Stimulated activated CD8-positive, alpha-beta memory T cell treated with anti-CD3 and anti-CD28 coated beads, Interleukin-15, amount 100 ng/mL, for 1 hour (primary cell): ENCODE measurements at places on chromosomes 3 and 15.

DNA sequence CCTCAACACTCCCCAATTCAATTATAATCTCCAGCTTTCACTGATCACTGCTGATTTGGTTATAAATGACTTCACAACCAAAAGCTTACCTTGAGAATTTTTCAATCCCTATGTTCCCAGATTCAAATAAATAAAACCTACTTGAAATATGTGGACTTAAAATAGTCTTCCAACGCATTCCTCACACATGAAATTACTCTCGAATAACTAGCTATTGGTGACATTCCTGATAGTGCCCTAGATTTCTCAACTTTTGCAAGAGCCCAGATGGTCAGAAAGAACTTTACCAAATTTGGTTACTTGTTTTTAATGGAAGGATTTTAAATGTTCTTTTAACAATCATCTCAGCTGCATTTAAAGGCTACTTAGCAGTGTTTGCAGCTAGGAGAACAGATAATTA, 605.5 kb downstream of the FHIT start:
- no peak for DNase-seq

GRCh38 chr15:68057034-68057433, 2.9 kb downstream of the PIAS1 start:
- DNase-seq, result no peak

DNA sequence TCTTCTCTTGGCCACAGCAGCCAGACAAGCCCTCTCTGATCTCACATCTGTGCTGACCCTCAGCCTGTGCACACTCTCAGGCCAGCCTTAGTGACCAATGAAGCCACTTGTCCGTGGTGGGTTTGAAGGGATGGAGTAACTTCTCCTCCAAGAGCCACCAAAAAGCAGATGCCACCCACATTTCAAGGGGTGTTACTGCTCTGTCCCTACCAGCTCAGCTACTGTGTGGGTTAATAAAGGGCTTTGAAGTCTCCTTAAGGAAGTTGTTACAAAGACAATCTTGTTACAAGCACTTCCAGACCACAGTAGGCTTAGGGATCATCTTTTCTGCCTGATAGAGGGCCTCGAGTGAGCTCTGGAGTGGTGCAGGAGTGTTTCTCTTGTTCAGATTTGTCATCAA, 3.3 kb upstream of the CA12 start:
- no peak for DNase-seq

DNA sequence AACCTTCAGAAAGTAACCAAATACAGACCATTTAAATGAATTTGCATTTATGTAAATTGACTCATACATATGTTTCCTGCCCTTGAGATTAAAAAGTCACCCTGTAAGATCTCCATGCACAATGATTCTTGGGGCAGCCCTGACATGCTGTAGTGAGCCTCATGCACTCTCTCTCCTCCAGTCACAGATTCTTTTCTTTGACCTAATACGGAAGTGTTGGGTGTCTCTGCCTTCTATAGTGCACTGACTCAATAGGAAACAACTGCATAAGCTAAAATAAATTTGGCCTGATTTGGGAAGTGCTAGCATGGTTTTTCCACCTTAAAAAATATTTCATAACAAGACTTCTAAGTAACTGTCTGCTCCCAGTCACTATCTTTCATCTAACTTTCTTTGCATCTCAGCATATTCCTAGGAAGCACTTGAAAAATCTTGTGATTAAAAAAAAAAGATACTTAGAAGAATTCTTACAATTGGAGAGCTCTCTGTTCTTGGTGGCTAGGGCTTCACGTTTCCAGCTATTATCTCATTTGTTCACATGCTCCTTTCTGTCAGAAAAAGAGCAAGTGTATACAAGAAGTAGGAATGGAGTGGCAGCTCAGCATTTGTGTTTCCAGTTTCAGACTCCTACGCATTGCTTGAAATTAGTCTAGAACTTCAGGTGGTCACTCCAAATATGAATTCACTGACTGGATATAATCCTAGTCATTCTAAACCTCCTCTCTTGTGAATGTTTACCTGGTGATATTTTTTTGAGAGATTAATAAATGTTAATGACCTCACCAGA, 207.9 kb upstream of the COL8A1 start:
- DNase-seq, result no peak

DNA sequence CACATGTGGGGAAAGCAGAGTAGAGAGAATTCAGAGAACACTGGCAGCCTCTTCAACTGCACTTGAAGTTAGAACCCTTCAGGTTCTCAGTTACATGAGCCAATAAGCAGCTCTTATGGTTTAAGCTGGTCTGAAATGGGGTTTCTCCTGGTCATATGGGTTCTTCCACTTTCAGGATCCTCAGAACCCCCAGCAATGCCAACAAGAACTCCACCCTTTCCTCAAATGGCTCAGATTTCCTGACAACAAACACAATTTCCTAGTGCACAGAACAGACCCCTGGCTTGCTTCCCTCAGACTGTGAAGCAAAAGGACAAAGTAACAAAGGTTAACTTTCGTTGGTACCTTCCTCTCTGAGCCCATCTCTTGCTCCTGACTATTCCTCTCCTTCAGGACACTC, 23.9 kb upstream of the FRMD4B start:
- DNase-seq, result no peak

DNA sequence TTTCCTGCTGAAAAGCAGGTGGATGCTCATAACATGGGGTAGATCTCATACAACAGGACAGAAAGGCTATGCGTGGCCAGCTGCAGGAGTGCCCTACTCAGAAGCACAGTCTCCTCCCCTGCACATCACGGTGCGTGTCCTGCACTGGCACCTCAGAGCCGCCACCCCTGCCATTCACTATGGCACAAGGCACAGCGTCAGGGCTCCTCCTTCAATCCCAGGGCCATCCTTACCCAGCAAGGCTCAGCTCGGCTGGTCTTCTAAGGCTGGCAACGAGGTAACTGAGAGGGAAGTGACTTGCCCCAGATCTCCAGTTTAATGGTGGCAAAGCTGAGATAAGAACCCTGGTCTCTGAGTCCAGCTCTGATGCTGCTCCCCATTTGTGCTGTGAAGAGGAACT, 97.1 kb downstream of the CPN2 start:
- no peak for DNase-seq

DNA sequence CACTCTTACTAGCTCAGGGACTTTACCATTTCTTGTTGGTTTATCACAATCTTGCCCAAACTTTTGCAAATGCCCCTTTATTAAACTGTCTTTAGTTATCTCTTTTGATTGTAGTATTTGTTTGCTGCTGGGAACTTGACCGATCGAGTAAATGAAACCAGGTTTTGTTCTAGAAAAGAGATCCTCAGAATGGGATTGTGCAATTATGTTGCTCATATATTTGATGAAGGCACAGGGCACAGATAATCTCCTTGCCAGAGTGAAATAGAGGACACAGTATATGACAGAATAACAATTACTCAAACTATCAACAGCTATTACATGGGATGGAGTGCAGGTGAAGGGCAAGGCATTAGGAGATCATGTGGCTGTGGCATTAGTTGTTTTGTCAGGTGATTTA, 216.6 kb upstream of the RASGRP1 start:
- no peak for DNase-seq

DNA sequence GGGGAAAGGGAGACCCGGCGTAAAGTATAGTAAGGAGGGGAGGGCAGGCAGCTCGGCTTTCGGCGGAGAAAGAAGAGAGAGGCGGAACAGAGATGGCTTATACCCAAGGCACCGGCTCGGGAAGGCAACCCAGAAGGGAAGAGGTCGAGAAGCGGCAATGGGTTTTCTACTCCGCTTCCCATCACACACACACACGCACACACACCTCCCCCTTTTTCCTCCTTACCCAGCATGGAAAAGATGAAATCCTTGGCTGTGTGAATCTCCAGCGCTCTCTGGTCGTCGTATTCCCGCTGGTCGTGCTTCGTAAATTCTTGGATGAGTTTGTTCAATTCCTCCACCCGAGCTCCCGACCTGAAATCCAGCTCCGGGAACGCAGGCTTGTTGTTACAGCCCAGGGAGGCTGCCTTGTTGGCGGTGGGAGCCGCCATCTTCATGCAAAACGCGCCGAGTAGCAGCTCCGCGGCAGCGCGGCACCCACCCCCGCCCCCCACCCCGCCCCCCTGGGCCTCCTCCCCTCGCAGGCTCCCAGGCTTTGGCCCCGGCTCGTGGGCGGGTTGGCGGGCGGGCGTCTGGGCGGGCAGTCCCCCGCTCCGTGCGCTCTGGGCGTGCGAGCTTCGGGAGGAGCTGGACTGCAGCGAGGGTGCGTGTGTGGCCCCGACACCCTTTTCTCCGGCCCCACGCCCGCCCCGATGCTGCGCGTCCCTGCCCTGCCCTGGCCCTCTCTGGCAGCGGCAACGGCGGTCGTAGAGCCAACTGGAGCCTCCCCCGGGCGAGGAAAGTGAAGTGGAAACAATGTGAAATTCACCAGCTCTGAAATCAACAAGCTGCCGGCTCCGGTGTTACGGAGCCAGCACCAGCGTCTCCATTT, at the start of gene MB21D2:
MB21D2 (minus strand) TSS at position 453 of the 871 bp plus-strand sequence; CDS start at position 437, 16 bp downstream.
- DNase-seq, result no peak
